ENCODE measurements at places on chromosomes 3 and 15.

DNA sequence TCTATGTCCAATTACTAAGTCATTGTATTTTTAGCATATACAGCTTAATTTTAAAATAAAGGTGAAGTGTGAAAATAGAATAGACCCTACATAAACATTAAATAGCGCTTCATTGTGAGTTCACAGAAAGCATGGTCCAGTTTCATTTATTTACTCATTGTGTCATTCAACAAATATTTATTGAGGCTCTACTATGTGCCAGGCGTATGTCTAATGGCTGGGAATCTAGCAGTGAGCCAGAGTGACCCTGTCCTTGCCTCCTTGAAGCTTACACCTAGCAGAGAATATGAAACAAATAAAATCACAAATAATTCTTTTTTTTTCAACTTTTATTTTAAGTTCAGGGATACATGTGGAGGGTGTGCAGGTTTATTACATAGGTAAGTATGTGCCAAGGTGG, 161.7 kb downstream of the CFAP20DC start:
- DNase-seq = no peak

DNA sequence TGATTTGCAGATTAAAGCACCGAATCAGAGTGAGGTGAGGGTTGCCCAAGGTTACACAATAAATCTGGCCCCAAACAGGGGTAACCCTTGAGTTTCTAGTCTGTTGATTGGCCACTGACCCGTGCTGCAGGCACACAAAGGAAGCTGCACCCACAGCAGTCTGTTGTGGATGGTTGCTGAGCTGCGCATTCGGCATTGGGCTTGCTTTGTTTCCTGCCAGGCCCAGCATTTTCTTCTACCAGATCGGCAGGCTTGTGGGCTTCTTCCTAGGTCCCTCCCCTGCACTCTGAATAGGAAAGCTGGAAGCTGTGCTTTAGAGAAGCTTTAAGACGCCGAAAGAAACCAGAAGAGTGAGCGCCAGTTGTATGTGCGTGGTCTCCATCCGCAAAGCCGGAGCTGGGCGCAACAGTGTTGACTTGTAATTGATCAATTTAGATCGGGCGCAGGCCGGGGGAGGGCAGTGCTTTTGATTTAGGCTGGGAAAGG, 12.1 kb downstream of the B3GNT5 start:
- DNase-seq = no peak

DNA sequence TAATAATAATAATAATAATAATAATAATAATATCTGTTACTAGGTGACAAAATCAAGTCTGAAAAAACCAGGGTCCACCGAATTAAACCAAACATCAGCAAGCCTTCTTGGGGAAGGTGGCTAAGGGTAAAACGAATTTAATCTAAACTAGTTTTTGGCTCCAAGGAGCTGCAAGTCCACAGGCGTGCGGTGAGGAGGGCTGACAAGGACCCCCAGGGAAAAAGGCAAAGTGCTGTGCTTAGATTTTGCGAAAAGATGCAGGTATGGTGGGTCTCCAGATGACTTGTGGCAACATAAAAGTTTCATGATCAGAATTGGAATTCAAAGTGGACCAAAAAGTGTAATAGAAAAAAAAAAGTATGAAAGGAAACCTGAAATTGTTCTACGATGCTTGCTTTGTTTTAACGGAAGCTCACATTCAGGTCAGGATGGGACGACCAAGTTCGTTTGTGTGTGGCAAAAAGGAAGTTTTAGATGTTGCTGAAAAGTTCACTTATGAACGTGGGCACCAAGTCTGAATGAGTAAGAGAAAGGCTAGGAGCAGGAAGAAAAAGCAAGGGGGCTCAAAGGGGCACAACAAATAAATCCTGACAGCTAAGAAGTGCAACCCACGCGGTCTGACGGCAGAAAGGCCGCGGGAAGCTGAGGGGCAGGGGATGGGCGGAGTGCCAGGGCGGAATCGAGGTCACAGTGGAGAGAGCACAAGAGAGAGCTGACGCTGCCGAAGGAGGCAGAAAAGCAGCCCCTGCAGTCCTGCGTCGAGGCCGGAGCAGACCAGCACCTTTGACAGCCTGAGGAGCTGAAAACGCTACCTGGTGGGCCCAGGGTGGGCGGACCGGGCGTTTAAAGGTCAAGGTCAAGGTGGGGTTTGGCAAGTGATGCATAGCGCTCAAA, 1.1 kb downstream of the WDR82 start:
- DNase-seq = no peak

GRCh38 chr3:115836944-115837343, 213.6 kb downstream of the GAP43 start:
- no peak for DNase-seq

DNA sequence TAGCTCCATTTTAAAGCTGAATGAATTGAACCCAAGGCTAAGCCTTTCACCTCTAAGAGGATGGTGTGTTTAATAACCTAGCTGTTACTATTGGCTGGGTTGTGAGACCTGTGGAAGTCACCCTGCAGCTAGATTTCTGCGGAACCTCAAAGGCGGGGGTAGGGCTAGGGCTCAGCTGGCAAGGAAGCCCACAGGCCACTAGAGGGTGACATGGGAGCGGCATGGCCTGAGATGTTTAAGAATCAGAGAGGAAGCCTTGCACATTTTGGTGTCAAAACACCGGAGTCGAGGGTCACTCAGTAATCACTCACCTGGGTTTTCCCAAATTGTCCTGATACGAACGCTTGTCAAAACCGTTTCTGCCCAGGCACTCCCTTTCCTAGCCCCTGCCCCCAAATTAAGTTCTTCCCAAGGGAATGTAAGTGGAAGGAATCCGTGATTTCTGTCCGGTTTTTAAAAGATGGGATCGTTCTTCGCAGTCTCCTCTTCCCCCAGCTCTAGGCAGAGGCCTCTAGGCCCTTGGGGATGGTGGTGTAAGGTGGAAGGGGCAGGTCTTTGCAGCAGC, 3.8 kb upstream of the ACAD9 start:
- DNase-seq = peak; percentile 33

DNA sequence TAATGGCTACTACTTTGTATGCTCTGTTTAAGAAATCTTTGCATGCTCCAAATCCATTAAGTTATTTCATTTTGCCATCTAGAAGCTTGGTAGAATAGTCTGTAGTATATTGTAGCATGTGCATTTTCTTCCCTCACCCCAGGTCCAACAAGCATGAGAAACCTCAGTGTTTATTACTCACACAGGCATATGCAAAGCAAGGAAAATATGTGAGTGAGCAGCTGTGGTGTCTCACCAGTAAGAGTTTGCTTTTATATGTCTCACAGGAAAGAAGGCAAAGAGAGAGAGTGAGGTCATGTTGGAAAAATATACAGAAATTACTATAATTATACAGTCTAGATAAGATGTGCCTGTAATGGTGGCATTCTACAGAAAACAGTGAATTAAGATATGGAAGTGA, 312.5 kb downstream of the C3orf38 start:
- no peak for DNase-seq

DNA sequence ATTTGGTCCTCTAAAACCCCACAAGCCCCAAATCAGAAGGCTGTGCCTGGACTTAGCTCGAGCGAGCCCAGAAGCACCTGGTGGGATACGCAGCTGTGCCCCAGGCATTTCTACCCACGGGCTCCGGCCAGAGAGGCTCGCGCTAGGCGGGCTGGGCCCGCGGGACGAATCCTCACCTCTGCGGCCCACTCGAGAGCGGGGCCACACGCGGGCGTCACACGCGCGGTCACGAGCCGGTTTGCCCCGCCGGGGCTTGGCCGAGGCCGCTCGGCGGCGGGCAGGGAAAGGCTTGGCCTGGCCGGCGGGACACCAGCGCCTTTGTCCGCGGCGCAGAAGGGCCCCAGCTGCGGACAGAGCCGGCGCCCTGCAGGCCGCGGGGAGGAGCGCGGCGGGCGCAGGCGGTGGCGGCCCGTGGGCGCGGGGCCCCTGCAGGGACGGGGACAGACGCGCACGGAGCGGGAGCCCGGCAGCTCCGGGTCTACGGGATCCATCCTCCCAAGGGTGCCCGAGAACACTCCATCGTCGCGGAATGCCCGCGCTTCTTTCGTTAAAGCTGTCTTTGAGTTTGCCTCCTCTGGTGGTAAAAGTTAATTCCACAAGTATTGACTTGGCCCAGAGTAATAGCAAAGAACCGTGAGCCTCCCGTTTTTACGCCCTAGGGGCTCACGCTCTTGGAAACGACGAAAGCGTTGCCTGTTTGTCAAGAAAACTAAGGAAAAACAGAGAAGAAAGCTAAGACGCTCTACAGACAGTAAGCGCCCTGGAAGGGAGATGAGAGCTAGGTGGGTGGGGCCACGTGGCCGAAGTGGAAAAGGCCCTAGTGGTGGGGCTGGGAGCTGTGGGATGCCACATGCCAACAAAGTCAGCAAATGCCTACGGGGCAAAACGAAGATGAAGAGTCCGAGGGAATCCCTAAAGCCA, 26.4 kb downstream of the TYRO3 start:
- no peak for DNase-seq

DNA sequence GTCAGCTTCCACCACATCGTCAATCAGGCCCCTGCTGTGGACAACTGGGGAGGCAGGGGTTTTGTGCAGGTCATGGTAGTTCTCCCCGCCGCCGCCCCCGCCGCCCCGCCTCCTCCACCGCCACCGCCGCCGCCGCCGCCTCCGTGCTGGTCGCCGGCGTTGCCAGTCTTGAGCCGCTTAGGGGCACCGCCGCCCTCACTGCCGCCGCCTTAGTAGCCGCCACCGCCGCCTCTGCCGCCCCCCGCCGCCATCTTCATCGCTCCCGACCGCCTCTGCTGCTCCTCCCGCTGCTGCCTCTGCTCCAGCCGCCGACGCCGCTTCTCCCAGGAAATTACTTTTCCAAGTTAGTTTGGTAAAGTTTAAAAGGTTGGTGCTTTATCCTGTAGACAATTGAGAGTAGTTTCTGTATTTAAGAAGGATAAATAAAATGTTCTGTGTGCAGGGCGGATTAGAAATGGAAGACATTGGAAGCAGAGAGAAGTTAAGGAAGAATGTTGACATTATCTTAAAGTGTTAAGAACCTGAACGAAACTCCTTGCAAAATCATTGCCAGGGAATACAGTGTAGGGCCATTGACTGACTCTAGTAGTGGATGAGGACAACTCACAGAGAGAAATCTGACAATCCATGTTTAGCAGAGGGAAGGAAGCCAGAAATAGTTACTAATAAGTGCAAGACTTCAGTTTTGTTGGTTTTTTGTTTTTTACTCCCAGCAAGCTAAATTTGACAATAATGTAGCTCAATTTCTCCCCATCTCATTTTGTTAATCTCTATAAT, 53.0 kb upstream of the GOLGA8A start:
- no peak for DNase-seq

DNA sequence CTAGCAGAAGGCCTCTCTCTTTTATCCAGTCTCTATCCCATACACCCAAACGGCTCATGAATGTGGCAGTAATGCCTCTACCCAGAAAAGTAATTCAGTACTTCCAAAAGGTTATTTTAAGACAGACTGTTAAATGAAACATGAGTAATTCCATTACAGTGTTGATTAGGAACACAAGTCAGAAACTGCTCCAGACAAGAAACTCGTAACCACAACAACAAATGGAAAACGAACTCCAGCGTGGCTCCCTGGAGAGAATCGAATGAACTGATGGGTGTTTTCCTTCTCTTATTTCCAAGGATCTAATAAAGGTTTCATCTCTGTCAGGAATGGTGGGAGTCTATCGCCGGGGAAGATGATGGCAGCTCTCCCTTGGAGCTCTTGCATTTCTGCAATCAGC, 228.4 kb downstream of the MAGI1 start:
- no peak for DNase-seq

GRCh38 chr3:65351753-65352152, 664.0 kb upstream of the ADAMTS9 start:
- DNase-seq = no peak

- no peak for DNase-seq
Measured at GRCh38 chr3:188943591-188943990, 228.2 kb upstream of the TPRG1 start.

DNA sequence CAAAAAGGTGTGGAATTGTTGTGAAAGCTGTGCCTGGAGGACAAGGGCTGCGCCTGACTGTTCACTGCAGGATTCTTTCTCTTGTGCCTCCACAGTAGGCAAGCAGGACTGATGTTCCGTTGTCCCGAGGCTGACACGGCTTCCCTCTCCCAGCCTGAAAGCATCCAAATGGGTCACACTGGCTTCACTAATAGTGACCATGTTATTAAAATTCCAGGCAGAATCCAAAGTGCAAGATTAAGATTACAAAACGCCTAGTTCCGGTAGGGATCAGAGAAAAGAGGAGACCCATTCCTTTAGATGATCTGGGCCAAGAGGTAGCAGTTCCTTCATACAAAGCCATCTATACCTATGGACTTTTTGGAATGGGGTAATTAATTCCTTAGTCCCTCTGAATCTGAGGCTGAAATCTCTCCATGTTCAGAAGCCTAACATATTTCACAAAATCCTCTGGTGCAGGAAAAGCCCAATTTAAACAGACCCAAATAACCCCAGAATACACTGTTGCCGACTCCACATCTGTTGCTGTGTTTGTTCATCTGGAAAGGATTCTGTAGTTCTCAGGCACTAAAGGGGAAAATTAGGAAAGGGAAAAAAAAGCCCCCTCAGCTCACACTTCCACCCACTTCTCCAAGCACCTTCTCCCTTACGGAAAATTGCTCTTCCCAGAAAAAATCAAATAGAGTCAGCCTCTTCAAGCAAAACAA, 145.9 kb downstream of the RORA start:
- DNase-seq = no peak

- DNase-seq = no peak
Measured at GRCh38 chr15:26191193-26191592, 328.1 kb upstream of the ATP10A start.

GRCh38 chr3:94645790-94646189, 582.9 kb downstream of the NSUN3 start:
- no peak for DNase-seq

DNA sequence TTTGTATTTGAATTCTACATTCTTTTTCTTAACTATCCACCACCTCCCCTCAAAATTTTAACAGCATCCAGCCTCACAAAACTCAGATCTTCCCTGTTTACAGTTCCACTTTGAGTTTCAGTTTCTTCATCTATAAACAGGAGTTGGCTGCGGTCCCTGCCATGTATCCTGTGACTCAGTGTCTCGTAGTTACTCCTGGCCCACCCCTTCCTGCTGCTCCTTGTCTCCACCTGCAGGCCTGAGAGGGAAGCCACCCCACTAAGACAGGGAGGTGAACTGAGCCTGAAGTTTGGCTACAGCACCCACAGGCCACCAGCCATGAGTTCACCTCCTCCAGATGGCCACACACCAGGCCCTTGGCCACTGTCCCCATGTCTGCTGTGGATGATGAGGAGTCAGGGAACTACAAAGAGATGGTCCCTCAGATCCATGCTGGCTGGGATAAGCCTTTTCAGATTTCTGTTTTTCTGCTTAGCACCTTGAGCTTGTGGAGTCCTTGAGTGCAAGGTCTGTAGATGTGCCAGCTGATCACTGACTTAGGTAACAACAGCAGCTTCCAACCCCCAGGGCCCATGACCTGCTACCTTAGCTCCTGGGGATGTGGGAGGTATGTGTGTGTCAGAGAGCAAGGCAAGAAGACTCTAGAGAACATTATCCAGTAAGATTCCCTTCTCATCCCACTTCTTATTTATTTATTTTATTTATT, 37.5 kb downstream of the CD86 start:
- no peak for DNase-seq

GRCh38 chr3:126056088-126056487, 27.8 kb downstream of the SLC41A3 start:
- DNase-seq = no peak

GRCh38 chr15:93124126-93124525, 35.1 kb upstream of the RGMA start:
- no peak for DNase-seq

GRCh38 chr3:52433328-52433995, 11.4 kb downstream of the SEMA3G start:
- no peak for DNase-seq
